Endothelial cell of umbilical vein (primary cell): ENCODE measurements at places on chromosomes 2 and 18. TPM values are rescaled to one million over a fixed set of nuclear protein-coding genes. Genes with fewer than 3 reads are reported as not detected.

GRCh38 chr2:26018184-26019055, 15.5 kb upstream of the RAB10 start:
- DNase-seq: peak; percentile 52

DNA sequence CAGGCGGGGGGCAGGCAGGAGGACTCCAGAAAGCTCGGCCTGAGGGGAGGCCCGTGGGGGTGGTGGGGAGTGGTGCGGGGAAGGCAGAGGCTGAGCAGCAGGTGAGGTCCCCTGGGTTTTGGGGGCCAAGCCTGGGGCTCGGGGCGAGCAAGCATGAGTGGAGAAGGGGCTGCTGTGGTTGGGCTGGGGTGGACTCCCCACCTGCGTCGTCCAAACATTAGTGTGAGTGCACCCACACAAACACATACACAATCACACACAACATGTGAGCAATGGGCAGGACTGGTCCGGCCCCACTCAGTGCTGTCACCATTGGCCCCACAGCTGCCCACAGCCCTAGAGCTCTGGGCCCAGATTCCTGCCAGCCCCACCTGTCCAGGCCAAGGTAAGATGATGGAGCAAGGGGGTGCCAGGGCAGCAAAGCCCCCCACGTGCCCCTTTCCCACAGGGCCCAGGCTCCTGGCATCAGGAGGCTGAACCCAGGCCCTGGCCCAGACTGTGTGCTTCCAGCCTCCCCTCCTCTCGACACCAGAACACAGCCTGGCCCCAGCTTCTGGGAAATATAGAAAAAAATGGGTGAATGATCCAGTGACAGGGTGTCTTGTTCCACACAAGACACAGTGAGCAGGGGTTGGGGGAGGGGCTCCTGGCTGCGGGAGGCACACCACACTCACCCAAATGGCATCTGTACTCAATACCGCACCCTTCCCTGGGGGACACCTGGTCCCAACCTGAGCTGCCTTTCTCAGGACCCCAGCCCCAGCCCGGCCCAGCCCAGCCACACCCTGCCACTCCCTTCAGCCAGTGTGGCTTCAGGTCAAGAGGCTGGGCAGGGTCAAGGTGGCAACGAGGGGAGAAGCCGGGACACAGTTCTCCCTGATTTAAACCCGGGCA, 463 bp upstream of the ALPP start:
- DNase-seq: no peak

GRCh38 chr18:58178511-58178910, 134.5 kb downstream of the NEDD4L start:
- DNase-seq: no peak

GRCh38 chr2:122249673-122250072, 494.2 kb downstream of the TSN start:
- no peak for DNase-seq

GRCh38 chr2:239096676-239097427, 249.0 kb downstream of the TWIST2 start:
- DNase-seq: no peak

- no peak for DNase-seq
Observed at GRCh38 chr2:13106302-13106701, 389.6 kb downstream of the TRIB2 start.

DNA sequence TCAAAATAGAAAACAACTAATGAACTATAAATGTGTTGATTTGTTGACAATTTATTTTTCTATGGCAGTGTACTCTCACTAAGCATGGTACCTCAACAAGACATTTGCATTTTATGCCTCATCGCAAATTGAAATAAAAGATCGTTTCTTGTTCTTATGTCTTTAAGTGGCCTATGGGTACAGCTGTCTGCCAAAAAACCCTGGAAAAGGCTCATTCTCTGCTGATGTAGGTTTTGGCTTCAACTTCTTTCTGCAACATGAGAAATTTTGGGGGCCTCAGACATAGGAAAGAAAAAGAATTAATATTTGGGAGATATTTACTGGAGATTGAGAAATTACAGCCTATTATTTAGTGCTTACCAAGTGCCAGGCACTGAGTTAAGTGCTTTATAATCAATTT, 205.1 kb upstream of the DPP10 start:
- no peak for DNase-seq

GRCh38 chr2:132923787-132924186, 253.8 kb upstream of the LYPD1 start:
- DNase-seq: no peak

DNA sequence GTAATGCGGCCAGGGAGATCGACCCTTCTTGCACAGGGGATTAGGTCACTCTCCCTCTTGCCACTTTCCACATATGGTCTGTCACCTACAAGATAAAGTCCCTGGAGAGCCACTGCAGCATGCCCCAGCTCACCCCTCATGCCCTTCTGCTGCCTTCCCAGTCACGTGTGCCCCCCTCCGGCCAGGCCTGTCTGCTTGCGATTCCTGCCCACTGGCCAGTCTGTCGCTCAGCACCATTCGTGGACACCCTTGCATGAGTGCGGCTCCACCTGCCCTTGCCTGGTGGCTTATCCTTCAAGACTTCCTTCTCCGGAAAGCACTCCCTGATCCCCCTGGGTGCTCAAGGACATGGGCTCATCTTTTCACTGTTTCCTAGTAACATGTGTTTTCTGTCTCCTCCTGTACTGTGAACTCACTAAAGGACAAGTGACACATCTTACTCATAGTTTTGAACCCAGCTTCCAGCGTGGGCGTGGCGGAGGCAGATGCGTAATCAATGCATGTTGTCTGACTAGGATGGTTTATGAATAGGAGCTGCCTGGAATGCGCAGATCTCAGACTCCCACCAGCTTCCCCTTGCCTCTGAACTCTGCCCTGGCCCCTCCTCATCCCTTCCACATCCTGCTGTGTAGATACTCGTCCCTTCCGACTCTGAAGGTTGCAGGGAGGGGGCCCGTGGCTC, 7.8 kb upstream of the NT5DC4 start:
- DNase-seq: no peak

- no peak for DNase-seq
Observed at GRCh38 chr2:237199577-237199976, 113.9 kb downstream of the COPS8 start.

- no peak for DNase-seq
Observed at GRCh38 chr2:132581991-132582738, 87.8 kb downstream of the LYPD1 start.

GRCh38 chr2:210195101-210195852, 24.1 kb upstream of the KANSL1L start:
- DNase-seq: peak; percentile 65

DNA sequence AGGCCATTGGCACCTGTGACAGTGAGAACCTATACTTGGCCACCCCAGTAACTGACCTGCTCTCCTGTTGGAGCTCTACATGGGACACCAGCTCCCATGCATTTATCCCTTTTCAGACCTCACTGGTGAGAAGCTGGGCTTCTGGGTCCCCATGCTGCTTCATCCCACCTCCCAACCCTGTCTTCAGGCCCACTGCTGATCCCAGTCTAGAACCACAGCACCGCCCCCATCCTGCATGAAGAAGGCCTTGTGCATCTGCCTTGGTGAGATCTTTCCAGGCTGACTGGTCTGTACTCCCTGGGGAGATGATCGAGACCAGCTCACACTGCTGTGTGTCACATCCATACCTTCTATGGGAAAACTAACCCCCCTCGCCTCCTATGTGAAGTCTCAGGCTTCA, 22.7 kb downstream of the TTC32 start:
- DNase-seq: no peak

GRCh38 chr2:196468394-196468793, 171.1 kb upstream of the CCDC150 start:
- DNase-seq: no peak

- no peak for DNase-seq
Observed at GRCh38 chr2:239079671-239080294, 231.9 kb downstream of the TWIST2 start.

DNA sequence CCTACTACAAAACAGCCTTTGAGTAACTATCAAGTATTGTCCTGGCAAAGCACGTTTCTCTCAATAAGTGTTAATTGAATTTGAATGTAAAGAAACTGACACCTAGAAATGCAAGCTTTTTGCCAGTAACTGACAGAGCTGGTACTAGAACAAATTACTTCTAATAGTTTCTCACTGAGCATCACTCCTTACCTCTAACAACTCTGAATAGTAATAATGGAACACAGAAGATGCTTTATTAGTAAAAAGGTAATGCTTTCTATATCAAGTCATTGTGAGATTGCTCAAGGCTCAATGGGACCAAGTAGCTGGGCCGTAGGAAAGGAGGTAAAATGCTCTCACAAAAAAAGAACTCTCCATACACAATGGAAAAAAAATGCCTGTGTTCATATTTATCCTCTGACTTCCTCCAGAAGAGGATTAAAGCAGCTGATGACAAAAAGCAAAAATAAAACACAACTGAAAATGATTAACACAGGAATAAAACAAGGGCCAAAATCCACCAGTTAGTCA, 11.8 kb downstream of the RASGRP3 start:
- no peak for DNase-seq

GRCh38 chr2:12605936-12606335, 110.8 kb upstream of the TRIB2 start:
- DNase-seq: no peak

GRCh38 chr2:100142393-100142792, at the start of gene AFF3:
Gene AFF3 (minus strand): TSS chr2:100142590. CDS start chr2:100104454, 38,136 bp downstream.
- DNase-seq: no peak

DNA sequence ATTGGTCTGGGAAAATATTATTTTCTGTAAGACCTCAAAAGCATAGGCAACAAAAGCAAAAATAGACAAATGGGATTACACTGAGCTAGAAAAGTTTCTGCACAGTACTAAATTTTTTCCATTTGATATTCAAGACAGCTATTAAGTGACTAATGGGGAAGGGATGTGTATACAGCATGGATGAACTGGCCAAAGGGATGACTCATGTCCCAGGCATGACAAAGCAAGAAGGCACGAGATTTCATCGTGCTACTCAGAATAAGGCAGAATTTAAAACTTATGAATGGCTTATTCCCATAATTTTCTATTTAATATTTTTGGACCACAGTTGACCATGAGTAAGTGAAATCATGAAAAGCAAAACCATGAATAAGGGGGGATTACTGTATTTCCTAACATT, 1250.1 kb upstream of the GYPC start:
- no peak for DNase-seq

DNA sequence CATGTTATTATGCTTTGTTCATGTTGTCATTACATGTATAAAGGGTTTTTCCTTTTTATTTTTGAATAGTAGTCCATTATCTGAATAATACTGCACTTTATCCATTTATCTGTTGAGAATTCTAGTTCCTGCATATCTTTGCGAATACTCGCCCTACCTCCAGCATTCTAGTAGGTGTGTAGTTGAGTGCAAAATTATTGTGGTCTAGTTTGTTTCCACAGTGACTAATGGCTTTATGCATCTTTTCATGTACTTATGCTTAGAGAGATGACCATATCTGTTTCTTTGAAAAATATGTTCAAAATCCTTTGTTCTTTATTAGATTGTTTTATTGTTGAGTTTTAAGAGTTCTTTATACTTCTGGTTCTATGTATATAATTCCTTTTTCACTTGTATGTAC, 48.8 kb downstream of the EIF5B start:
- no peak for DNase-seq

DNA sequence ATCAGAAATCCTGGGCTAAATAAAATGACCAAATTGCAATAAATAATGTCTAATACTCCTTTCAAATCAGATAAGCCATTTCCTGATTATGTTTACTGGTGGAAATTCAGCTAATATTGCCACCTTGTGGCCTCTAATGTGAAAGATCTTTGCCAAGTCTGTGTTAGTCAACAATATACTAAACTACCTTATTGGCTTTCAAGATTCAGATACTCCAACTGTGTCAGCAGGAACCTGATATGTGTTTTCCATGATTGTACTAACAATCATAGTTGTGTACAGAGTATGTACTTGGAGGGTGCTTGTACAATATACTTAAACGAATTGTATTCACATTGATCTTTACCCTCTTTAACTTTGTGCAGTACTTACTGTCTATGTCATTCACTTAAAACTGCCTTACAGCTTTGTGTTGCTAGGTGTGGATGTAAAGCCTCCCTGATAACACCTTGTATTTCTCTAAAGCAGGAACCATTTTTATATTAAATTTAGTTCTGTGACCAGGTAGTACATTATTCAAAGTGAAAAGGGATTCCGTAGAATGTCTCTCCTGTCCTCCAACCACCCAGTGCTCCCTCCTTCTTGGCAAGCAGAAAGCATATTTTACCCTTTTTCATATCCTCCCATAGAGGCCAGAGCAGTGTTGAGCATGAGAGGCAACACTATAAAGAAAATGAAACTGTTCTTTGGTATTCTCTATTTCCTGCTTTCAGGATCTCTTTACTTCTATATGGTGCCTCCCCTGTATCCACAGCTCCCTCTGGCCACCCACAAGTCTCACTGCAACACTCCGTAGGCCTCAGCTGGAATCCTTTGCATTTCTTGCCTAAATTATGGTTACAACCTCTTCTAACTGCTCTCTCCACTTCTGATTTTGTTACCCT, 75.2 kb upstream of the C2orf15 start:
- DNase-seq: peak; percentile 68

GRCh38 chr2:193566276-193566675, 1371.5 kb upstream of the TMEFF2 start:
- no peak for DNase-seq

DNA sequence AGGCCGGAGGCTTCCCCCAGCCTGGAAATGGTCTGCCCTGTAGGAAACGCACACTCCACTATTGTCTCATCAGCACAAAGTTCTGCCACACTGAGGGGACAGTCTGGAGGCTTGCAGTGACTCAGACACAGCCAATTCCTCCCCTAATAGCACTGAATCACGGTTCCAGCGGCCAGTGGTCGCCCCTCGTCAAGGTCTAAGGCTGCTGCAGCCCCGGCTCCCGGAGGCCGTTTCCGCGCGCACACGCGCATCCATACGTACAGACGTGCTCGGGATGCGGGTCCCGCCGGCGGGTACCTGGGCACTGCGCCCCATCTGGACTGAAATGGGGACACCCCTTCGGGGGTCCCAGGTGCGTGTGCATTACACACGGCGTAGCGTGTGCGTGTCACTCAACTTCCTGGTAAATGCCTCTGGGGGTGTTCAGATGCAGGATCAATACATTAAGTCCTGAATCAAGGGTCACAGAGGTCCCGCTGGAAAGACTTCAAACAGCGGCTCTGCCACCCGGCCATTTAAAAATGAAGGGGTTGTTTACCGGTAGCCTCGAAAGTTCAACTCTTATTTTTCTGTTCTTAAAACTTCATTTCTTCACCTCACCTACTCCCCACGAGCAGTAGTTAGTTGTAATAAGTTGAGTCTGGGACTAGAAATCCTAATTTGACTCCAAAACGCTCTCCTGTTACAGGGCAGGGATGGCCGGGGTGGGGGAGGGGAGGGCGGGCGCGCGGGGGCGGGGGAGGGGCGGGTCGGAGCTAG, 572 bp upstream of the ZNF516 start:
- no peak for DNase-seq

- DNase-seq: no peak
Observed at GRCh38 chr2:892892-893291, 57.8 kb upstream of the SNTG2 start.

Gene OXER1
- polyA plus RNA-seq: 0.18 and 0.19 TPM in 2 replicates

Gene TNFAIP6
- polyA plus RNA-seq: not detected in 2 replicates

Gene BOLL
- not detected in 2 replicates for polyA plus RNA-seq

Gene NEUROD1
- polyA plus RNA-seq: not detected in 2 replicates

Gene EVX2
- not detected in 2 replicates for polyA plus RNA-seq

Gene WDFY1
- polyA plus RNA-seq: 48.9 and 54.7 TPM in 2 replicates

Gene AGXT
- not detected in 2 replicates for polyA plus RNA-seq
